ENCODE measurements at places on chromosomes 2 and 18. TPM values are rescaled to one million over a fixed set of nuclear protein-coding genes. Genes with fewer than 3 reads are reported as not detected.
A peak's percentile ranks its signal among the peaks of the same experiment; 100 is the strongest.

The LYG2 gene
- total RNA-seq: not detected

The WIPF1 gene
- total RNA-seq: 28.3 TPM

The GALNT5 gene
- total RNA-seq: 2.2 TPM

The GPBAR1 gene
- 0.45 TPM for total RNA-seq

- H3K27ac ChIP-seq: no peak overlapping the region
- H3K27me3 ChIP-seq: no peaks in the 10 kb centered on the region
- no peak for DNase-seq
- H3K4me3 ChIP-seq: no peak overlapping the region
These were observed 9.9 kb downstream of the OBSL1 start for GRCh38 chr2:219561179-219562048.

The ANKRD30BL gene
- not detected for total RNA-seq

GRCh38 chr2:112290088-112290487 is 14.7 kb downstream of the ZC3H6 start:
- no peak for DNase-seq
- no peak overlapping the region for H3K4me3 ChIP-seq
- no peaks in the 10 kb centered on the region for H3K27me3 ChIP-seq
- no peaks in the 10 kb centered on the region for H3K36me3 ChIP-seq

DNA sequence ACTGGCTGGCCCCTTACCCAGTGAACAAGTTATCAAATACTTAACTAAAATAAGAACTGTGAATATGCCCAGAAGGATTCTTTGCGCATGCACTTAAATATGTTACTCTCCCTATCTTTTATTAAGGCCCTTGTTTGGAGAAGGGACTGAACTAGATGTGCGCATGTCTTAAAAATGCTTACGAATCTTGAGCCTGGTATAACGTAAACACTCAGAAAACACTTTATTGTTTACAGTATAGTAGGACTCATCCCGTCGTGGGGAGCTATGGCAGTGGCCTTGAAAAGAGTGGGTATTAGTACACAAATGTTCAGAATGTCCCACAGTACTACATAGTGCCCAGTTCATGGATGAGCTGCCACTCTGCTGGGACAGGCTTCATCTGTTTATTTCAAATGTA is 75.9 kb upstream of the MAP4K3 start:
- peak overlapping the region; percentile 77 for H3K27ac ChIP-seq
- no peak overlapping the region for H3K4me3 ChIP-seq
- H3K36me3 ChIP-seq: no peaks in the 10 kb centered on the region
- DNase-seq: no peak
- H3K27me3 ChIP-seq: no peaks in the 10 kb centered on the region
- H3K4me1 ChIP-seq: peaks cover 77% of the 10 kb centered on the region

DNA sequence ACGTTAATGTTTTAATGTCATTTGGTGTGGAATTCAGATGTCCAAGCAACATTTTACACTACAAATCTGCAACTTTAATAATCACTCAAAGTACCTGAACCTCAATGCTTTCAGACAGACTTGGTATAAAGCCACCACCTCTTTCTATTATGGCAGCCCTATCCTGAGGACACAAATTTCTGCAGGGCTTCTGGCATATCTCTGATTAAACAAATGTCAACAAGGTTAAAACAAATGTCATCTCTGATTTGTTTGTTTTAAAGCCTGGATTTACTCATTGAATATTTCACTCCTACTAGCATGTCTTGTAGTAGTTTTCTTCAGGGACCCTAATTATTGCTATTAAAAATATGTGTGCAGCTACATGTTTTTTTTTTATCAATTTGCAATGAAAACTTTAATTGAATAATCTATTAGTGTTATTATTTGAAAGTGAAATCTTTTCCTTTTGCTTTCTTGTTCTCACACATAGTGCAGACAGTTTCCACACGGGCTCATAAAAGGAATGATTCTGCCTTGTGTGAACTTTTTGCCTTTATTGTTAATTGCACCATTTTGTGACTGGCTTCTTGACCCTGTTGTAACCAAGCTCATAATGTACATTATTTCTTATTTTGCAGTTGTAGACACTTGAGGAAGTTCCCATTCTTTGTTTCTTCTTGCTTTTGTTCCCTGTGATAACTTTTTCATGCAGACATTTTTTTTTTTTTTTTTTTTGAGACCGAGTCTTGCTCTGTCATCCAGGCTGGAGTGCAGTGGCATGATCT is 30.1 kb downstream of the IL37 start:
- H3K4me3 ChIP-seq: no peak overlapping the region
- H3K27ac ChIP-seq: no peak overlapping the region
- no peaks in the 10 kb centered on the region for H3K27me3 ChIP-seq
- H3K36me3 ChIP-seq: no peaks in the 10 kb centered on the region
- H3K4me1 ChIP-seq: peaks cover 11% of the 10 kb centered on the region
- no peak for DNase-seq

- H3K27ac ChIP-seq: no peak overlapping the region
- no peak for DNase-seq
- no peaks in the 10 kb centered on the region for H3K27me3 ChIP-seq
- H3K36me3 ChIP-seq: no peaks in the 10 kb centered on the region
- H3K4me1 ChIP-seq: peaks cover 6% of the 10 kb centered on the region
These were observed 156.6 kb downstream of the MYCN start for GRCh38 chr2:16096962-16097361.

- H3K4me1 ChIP-seq: no peaks in the 10 kb centered on the region
- H3K27ac ChIP-seq: no peak overlapping the region
- no peaks in the 10 kb centered on the region for H3K36me3 ChIP-seq
- no peak for DNase-seq
- H3K27me3 ChIP-seq: no peaks in the 10 kb centered on the region
- H3K4me3 ChIP-seq: no peak overlapping the region
These were observed 48.3 kb upstream of the GULP1 start for GRCh38 chr2:188243381-188243780.

GRCh38 chr2:121130301-121130850 is 154.6 kb downstream of the TFCP2L1 start:
- DNase-seq: no peak
- no peak overlapping the region for H3K4me3 ChIP-seq
- H3K27me3 ChIP-seq: no peaks in the 10 kb centered on the region

GRCh38 chr2:174117951-174118930 is 130.1 kb downstream of the OLA1 start:
- H3K27ac ChIP-seq: no peak overlapping the region
- H3K27me3 ChIP-seq: no peaks in the 10 kb centered on the region
- no peaks in the 10 kb centered on the region for H3K4me1 ChIP-seq
- DNase-seq: no peak
- H3K36me3 ChIP-seq: no peaks in the 10 kb centered on the region
- H3K4me3 ChIP-seq: no peak overlapping the region

- peak overlapping the region; percentile 67 for H3K4me3 ChIP-seq
- H3K36me3 ChIP-seq: no peaks in the 10 kb centered on the region
These were observed 1.5 kb downstream of the RND3 start for GRCh38 chr2:150485871-150486538.
